NCI-H524 treated with DMSO at 0.1 percent for 48 hours (cell line): ENCODE measurements at places on chromosomes 7 and 10.

GRCh38 chr10:93334901-93335327 is 147.2 kb downstream of the MYOF start:
- DNase-seq, result no peak

GRCh38 chr7:18570890-18571478 is 75.4 kb downstream of the HDAC9 start:
- no peak for DNase-seq

GRCh38 chr7:34080513-34080912 is 175.2 kb downstream of the BMPER start:
- no peak for DNase-seq

DNA sequence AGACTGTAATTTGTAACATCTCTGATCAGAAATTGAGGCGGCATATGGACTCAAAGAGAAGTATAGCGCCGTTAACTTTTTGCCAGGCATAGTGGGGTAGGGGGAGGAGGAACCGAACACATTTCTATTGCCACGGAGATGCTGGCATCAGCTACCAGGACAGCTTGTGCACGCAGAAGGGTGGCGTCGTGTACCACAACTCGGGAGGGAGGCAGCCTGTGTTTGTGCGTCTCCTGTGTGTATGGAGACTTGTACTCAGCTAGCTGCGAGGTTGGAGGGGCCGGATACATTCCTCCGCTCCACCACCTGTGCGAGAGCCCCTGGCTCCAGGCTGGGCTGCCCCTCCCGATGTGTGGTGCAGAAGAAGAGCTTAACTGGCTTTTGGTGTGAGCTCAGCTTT is 634.8 kb downstream of the TYW1 start:
- no peak for DNase-seq

DNA sequence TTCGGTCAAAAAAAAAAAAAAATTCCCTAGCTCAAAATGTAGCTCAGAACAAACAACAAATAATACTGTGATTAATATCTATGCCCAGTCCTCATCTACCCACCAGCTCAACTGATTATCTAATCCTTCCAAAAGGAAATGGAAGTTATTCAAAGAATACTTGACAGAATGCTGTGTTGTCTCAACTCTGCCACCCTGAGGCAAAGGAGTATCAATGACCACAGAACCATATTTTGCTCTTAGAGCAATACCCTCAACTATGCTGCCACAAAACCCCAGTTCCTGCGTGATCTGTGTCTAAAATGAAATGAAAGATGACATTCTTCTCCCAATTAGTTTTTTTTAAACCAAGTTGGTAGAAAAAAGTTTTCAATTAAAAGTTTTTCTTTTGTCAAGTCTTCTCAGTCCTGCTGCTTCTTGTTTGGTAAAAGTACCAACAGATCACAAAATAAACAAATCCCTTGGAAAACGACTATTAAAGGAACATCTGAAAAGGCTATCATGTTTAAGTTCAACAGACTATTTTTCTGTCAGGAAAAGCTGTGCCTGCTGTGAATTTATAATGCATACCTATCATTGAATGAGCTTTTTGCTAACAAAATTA is 21.6 kb downstream of the RBM28 start:
- no peak for DNase-seq

DNA sequence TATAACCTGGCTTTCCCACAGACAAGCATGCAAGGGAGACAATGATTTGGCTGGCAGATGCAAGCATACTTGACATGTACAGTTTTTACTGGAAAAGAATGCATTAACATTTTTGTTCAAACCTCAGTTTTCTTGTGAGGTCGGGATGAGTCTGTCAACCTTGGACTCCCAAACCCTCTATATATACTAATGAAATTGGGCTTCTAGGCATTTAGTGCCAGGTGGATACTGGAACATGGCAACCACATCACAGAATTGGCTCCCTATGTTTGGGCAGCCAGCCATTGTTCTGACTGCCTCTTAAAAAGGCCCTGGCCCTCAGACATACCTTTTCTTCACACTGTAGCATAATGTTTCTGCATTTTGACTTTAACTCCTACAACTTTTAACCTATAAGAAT is 39.1 kb downstream of the CDK6 start:
- no peak for DNase-seq

GRCh38 chr7:114916261-114916892 is 5.5 kb upstream of the MDFIC start:
- DNase-seq, result no peak

DNA sequence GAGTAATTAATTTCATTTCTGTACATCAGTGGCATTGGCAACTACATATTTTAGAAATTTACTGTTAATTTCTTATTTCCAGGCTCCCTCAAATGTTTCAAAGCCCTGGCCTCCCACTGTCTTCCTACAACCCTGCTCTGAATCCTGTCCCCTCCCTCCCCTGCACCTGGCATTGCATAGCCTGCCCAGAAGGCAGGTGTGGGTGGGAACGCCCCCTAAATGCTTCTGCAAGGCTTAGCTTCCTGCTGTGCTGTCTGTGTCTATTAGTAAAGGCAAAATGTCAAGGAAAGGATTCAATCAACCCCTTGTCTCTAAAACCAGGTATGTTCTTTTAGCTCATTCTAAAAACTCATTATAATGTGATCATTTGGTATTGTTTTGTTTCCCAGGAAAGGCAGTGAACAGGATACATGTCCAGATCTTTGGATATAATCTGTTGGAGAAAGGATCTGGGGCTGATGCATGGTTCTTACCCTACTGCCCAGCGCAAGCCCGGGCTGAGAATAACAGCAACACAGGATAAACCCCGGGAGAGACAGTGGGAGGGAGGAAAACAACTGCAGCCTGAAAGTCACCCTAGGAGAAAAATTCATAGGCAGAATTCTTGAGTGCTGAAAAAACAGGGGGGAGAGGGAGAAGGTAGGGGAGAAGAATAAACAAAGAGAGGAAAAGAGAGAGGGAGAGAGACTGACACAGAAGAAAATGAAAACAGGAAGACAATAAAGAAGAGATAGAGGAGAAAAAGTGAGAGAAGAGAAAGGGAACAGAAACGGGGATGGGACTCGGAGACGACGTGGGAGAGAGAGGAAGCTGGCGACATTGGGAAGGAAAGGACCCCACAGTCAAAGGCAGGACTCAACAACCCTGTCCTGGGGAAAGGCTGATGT is 589 bp downstream of the ZNF488 start:
- DNase-seq, result no peak

DNA sequence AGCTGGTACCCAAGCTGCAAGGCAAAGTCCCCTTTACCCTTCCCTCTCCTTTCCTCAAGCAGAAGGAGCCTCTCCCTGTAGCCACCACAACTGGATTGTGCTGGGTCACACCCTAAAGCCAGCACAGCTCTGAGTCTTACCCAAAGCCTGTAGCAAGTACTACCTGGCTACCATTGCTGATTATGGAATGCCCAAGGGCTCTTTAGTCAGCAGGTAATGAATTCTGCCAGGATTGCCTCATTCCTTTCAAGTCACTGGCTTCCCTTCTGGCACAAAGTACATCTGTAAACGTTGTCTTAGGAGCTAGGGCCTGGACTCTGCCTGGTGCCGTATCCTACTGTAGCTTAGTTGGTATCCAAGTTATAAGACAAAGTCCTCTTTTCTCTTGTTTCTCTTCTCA is 52.0 kb downstream of the FAS start:
- no peak for DNase-seq

DNA sequence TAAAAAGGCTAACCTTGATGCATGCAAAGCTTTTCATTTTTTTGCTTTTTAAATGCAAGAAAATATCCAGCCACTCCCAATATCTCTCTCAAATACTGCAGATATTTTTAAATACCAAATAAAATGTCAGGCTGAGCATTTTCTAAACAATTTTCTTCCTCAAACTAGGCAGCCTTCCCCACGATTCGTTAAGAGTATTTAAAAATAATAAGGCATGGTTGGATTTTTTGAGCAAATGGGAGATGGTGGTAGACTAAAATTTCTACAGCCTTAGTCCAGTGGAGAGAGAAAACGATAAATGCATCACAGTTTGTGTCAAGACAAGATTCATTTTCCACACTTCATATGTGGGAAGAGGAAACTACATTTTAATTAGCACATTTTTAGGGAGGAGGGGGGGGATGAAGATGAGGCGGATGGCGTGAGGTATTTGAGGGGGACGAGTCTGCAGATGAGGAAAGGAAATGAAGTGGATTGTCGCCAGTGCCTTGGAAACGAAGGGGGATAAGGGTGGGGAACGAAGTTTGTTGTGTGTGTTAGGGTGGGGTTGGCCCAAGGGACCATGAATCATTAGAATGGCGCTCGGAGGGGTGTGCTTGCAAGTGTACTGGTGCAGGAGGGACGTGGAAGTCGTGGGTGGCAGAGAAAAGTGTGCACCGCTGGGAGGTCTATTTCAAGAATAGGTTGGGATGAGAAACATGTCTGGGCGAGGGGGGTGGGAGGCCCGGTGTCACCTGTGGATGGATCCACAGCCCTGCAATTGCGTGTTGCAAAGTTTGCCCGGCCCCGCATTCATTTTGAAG is 1.2 kb upstream of the ADD3 start:
- no peak for DNase-seq
